ENCODE measurements at places on chromosomes 11 and 22. TPM values are rescaled to one million over a fixed set of nuclear protein-coding genes. Genes with fewer than 3 reads are reported as not detected.

Gene PACSIN3
- total RNA-seq, result 39.3 TPM

Gene IL17REL
- total RNA-seq, result not detected

Gene EP300
- total RNA-seq, result 73.8 TPM

Gene CLDN5
- not detected for total RNA-seq

Gene LRRC4C
- 0.32 TPM for total RNA-seq

Data from fibroblast of villous mesenchyme (primary cell).